ENCODE measurements at places on chromosomes 12 and 14. TPM values are rescaled to one million over a fixed set of nuclear protein-coding genes. Genes with fewer than 3 reads are reported as not detected.

DNA sequence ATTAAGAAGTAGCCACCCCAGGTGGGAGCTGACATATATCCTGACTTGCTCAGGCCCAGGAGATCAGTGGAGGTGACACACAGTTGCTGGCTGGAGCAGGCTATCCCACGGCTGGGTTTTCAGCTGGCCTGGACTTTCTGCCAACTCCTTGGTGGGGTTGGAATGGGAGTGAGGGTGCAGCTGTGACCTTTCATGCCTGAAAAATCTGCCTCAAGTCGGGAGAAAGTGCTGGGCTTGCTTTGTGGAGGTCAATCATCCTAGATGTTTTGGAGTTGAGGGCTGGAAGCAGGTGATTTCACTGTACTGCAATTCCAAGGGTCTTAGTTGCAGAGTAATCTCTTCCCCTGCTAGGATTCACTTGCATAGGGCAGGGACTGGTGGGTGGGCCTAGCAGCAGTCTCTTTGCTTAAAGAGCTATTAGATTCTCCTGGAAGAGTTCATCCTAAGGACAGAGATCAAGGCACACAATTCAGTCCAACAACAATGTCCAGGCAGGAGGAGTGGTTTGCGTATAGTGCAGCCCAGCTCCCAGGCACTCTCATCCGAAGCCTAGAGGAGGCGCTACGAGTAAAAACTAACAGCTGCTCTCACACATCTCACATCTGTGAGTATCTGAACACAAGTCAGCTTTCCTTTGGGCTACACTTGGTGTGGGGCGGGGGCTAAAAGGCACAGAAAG lies 98.1 kb downstream of the GAS2L3 start:
- no peak for DNase-seq

DNA sequence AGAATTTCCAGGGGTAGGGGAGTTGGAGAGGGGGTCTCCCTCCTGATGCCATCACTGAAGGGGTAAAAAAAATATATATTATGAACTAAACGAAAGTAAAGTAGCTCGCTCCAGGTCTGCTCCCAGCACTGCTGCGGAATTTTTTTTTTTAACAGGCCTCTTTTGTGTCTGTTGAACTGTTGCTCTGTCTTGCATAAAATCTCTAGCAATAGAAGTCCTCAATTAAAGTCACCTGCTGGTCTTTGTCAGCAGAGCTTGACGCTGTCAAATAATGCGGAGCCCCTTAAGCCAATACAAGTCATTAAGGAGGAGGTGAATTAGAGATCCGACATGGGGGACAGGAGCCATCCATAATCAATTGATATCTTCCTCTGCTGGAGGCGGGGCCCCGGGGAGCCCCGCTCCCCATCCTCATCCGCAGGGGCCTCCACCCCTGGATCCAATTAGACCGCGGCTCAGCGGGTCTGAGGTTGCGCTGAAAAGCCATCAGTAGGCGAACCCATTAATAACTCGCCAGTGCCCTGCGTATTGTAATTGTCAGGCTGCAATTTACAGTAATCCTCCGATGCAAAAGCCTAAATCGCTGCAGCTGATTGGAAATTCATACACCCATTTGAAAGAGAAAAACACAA lies 85.6 kb downstream of the DICER1 start:
- DNase-seq, result no peak

GRCh38 chr12:61490526-61491498 lies 769.4 kb upstream of the USP15 start:
- DNase-seq, result no peak

DNA sequence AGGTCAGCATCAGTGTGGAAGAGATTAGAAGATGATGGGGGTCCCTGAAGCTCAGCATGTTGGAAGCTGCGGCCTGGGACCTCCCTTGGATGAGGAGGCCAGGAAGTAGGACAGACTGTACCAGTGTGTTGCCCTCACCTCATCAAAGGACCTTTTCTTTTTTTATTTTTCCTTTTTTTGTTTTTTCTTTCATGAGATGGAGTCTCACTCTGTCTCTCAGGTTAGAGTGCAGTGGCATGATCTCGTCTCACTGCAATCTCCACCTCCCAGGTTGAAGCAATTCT lies 16.4 kb upstream of the FAM222A start:
- no peak for DNase-seq

The LRRIQ1 gene
- 0.88 TPM for total RNA-seq

GRCh38 chr14:76490735-76491134 lies 114.8 kb downstream of the ESRRB start:
- no peak for DNase-seq

- no peak for DNase-seq
Measured at GRCh38 chr12:83739607-83740006, 1052.9 kb downstream of the TMTC2 start.

The AQP2 gene
- total RNA-seq, result not detected
